Cardiac fibroblast (primary cell): ENCODE measurements at places on chromosomes 13 and 19.

DNA sequence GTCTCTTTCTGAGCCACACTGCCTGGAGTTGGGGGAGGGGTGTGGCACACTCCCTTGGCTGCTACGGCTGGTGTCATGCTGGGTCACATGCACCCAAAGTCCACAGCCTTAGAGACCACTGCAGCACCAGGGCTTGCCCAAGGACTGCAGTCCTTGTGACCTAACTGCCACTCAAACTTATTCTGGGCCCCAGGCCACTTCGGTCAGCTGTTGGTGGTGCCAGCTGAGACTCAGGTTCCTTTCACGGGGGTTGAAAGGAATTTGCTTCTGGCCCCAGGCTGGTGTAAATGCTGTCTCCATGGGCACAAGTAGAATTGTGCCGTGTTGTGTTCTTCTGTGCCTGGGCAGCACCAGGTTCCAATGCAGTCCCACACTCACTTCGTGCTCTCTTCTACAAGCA lies 9.5 kb upstream of the VN1R1 start:
- no peak for DNase-seq

DNA sequence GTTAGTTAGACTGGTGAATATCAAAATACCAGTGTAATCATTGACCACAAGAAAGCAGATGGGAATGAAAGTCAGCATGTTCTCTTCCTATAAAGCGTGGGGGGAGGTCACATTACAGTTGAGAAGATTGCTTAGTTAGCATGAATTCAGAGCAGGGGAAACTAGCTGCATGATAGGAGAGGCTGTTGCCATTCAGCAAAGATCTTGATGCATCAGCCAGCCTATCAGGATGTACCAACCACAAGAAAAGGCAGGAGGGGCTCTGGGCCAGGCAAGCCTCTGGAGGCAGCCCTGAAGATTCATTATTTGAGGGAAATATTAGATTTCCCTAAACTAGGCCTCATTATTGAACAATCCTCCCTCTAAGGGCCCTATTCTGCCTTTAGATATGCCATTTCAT lies 5.0 kb upstream of the MTMR6 start:
- no peak for DNase-seq

- DNase-seq, result peak; percentile 89
Measured at GRCh38 chr19:2495130-2495641, 19.3 kb downstream of the GADD45B start.

DNA sequence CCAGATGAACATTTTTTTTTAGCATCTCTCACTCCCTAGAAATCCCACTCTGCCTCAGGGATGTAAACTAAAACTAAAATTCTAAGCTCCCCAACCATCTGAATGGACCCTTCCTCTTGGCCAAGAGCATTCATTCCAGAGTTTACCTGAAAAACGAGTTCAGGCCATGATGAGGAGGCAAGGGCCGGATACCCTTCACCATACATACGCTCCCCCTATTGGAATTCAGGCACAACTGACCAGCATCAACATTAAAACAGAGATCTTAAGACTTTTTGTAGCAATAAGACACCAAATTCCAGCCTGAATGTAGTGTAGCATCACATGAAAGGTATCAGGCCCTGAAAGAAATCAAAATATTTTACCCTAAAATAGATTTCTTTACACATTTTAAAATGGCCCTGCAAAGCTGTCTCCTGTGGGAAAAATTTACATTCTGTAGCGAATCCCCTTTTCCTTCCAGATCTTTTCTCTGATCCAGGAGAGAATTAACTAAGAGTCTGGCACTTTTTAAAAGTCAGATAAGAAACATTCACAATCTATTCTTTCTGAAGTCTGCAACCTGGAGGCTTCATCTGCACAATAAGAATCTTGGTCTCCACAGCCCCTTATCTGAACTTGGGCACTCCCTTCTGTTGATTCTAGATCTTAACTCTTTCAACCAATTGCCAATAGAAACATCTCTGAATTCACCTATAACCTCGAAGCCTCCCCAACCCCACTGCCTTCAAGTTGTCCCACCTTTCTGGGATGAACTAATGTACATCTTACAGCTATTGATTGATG lies 888.5 kb downstream of the UQCRFS1 start:
- no peak for DNase-seq

- no peak for DNase-seq
Measured at GRCh38 chr13:104411141-104411765, 1345.0 kb upstream of the SLC10A2 start.

GRCh38 chr13:70612881-70613280 lies 504.6 kb upstream of the KLHL1 start:
- no peak for DNase-seq

- DNase-seq, result no peak
Measured at GRCh38 chr19:18978616-18979015, 37.6 kb upstream of the HOMER3 start.

GRCh38 chr13:114099191-114099590 lies 33.2 kb downstream of the RASA3 start:
- DNase-seq, result peak; percentile 86
